ENCODE measurements at places on chromosomes 3 and 15.

GRCh38 chr15:29386523-29386922 lies 116.9 kb upstream of the NSMCE3 start:
- DNase-seq, result no peak

DNA sequence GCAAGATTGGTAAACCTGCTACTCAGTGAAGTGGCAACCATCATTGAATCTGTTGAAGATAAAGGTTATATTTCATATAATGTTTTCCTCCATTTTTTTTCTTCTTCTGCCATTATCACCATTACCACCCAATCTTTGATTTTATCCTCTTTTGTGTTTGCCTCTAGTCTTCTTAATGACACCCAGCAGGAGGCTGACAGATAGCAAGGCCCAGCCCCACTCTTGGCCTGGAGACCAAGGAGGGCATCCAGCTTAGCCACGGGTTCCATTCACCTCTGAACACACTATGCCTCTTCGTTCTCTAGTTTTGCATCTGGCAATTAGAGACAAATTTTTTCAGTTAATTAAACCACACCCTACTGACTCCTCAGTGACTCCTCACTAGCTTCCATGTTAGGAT lies 129.7 kb downstream of the TPRG1 start:
- no peak for DNase-seq

DNA sequence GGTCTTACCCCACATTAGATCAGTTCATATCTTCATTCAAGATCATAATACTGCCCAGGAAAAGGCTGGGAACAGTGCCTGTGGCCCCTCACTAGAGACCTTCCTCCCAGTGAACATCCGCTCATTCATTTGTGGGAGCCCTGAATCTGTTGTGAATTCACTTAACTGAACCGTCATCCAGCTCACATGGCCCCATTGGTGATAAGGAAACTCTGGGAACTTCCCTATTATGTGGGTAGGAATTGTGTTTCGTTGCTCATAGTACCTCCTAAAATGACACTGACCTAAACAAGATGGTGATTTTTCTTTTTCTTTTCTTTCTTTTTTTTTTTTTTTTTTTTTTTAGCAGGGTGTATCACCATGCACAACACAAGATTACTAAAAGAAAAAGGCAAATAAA lies 6.8 kb upstream of the MESP2 start:
- DNase-seq, result no peak

DNA sequence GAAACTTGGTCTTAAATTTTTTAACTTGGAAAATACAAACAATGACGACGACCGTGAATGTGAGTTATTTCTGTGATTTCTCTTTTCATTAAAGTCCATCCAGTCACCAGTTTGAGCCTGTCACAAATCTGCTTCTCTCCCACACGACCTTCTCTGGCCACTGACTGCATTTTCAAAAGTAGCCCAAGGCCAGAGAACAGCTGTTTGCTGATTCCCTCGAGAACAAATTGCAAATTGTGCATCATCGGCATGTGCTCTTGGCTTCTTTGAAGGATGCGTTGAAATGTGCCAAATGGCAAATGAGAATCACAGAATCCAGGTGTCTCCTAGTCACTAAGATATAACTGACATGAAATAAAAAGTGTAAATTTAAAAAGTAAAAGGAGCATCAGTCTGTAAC lies 106.4 kb downstream of the AQP9 start:
- no peak for DNase-seq

DNA sequence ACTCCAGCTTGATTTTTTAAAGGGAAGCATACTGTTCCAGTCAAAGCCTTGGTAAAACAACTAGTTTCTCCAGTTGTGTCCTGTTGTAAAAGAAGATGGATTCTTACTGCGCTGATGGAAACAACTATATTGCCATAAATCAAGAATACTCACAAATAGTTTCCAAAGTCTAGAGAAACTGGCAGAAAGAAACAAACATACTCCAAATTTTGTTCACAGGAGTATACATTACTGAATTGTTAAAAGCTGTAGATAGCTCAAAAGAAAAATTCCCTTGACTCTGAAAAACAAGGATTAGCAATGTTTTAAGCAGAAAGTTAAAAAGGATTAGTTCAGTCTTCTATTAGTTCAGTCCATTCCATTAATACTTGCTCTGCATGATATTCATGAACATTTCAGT lies 27.6 kb downstream of the SORD start:
- no peak for DNase-seq

- peak; percentile 14 for DNase-seq
Measured at GRCh38 chr3:8938021-8938420, 25.3 kb downstream of the RAD18 start.

DNA sequence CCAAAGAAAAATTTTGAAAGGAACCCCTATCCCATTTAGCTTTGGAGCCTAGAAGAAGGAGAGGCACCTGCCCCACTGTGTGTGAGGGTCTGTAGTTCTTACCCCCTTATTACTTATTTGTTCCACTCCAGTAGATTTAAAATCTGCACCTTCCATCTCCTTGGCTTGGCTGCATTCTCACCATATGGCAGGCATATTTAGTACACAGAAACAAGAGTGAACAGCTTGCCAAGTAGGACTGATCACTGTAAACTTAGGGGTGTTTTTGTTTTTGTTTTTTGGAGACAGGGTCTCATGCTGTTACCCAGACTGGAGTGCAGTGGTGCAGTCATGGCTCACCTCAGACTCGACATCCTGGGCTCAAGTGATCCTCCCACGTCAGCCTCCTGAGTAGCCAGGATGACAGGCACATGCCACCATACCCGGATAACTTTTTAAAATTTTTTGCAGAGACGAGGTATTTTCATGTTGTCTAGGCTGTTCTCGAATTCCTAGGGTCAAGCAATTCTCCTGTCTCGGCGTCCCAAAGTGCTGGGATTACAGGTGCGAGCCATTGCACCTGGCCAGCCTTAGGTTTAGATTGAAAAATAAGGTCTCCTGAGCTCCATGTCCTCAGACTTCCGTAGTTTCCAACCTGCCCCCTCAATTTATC lies 14.1 kb upstream of the ANXA2 start:
- DNase-seq, result no peak

- no peak for DNase-seq
Measured at GRCh38 chr3:28504976-28505375, 156.4 kb upstream of the AZI2 start.

DNA sequence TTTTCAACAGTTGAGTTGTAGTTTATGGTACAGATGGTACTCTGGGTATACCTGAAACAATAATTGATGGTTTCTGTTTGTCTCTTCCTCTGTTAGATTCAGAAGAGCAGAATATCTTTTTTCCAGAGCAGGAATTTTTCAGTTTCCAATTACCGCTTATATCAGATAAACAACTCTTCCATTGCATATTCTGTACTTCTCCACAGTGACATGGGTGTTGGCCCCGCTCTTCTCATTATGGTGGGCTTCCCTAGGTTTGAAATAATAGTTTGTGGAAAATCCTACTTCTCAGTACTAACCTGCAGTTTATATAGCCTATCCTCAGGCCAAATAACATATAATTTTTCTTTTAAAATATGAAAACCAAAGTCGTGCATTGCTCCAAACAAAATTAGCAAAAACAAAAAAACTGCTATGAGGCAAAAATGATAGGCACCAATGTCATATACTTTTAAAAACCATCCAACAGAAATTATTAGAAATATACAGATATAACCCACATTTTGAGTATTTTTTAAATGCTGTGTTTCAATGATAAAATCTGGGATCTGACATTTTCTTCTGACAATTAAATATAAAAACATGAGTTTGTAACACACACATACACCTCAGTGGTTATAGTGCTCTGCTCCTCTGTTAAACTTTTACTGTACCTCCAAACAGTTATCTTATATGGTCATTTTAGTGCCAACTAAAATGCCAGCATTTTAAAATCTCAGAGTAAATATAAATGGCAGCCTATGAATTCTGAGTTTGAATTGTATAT lies 56.8 kb downstream of the CMSS1 start:
- no peak for DNase-seq

- no peak for DNase-seq
Measured at GRCh38 chr3:37223141-37223558, 48.8 kb upstream of the LRRFIP2 start.

DNA sequence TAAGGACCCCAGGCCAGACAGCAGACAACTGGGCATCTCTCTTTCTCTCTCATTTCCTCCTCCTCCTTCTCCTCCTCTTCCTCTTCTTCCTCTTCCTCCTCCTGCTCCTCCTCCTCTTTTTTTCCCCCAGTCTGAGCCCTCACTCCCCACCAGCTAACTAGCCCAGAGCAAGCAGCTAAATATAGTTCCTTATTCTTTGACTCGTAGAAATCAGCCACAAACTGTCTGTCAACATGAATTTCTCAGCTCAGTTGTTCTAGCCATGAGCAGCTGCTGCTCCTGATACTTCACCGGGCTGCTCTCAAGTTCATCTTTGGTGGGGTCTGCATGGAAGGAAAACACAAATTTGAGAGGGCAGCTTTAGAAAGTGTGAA lies 19.2 kb upstream of the LOXL1 start:
- DNase-seq, result peak; percentile 40

- DNase-seq, result no peak
Measured at GRCh38 chr3:177589911-177590381, 392.7 kb upstream of the TBL1XR1 start.

- no peak for DNase-seq
Measured at GRCh38 chr3:32323604-32324003, 68.0 kb upstream of the CMTM7 start.
